HepG2 (cell line): ENCODE measurements at places on chromosomes 1 and 21. TPM values are rescaled to one million over a fixed set of nuclear protein-coding genes. Genes with fewer than 3 reads are reported as not detected.
A peak's percentile ranks its signal among the peaks of the same experiment; 100 is the strongest.

DNA sequence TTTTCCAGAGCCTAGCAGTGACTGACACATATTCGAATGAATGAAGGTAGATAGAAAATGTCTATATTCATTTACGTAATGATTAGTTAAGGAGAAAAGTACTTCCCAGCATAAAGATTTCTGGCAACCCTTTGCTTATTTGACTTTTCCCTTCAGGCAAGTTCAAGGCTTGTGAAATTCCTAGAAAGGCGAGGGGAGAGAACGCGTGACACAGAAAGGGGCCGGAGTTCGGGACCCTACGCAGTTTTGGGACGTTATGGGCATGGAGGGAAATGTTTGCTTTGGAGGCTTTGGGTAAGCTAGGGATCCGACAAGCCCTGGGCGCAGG, 472 bp upstream of the USP25 start:
- no peak for DNase-seq

GRCh38 chr1:20551945-20552727, at the start of gene FAM43B:
Gene FAM43B, plus strand, starts transcription at chr1:20552573. Its CDS starts 401 bp downstream, at chr1:20552974.
- DNase-seq = peak; percentile 88

DNA sequence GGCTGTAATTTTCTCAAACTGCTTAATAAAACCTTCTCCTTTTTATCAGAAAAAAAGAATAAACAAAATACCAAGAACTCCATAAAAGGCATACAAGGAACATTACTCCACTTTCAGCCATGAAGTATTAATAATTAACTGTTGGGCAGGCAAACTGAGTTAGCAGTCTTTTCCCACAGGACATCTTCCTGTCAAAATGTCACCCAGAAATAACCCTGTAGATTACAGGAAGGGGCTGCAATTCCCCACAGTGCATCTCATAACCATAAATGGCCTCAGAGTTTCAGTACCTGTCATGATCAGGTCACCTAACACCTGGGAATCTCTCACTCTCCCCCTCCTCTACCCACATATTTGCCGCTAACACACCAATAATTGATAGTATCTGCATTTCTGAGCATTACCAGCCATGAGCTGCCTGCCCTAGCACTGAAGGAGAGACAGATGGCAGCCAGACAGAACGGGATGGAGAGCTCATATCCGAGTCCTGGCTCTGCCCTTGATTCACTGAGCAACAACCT, 475.0 kb downstream of the SMYD3 start:
- DNase-seq = peak; percentile 11

- no peak for DNase-seq
These were observed 470.5 kb upstream of the RGS18 start for GRCh38 chr1:191687721-191688120.

- no peak for DNase-seq
These were observed 18.6 kb upstream of the TMPRSS2 start for GRCh38 chr21:41526478-41527087.

- DNase-seq = no peak
These were observed 15.1 kb upstream of the THRAP3 start for GRCh38 chr1:36208978-36209703.

DNA sequence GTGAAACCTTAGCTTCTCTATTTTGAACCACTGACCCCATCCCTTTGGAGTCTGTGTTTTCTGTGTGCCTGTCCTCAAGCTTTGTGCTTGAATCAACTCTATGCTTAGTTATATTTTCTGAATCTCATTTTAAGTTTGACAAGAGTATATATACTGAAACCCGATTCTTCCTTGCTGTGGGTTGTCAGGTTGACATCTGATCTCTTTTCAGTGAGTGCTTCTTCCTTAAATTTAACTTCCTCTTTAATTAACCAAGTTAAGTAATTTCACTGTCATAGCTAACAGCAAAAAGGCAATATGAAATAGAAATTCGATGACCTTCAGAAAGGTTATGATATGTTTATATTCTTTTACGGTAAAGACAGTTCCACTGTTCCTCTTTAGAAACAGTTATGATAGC, 69.4 kb downstream of the C1orf21 start:
- no peak for DNase-seq

DNA sequence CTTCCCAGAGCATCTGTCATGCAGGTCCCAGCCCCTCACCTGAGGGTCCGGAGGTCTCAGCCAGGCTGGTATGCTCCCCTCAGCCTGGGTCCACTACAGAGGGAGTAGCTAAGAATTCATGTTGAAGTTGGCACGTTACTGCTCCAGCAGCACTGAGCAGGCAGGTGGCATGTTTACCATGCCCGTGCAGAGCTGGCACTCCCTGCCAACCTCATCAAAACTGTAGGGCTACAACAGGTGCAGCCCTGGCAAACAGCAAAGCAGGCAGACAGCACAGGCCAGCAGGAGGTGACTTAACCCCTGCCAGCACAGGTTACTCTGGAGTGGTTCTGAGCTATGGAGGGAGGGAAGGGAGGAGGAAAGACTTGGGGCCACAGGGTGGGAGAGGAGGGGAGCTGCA, 46.4 kb downstream of the NUAK2 start:
- no peak for DNase-seq

DNA sequence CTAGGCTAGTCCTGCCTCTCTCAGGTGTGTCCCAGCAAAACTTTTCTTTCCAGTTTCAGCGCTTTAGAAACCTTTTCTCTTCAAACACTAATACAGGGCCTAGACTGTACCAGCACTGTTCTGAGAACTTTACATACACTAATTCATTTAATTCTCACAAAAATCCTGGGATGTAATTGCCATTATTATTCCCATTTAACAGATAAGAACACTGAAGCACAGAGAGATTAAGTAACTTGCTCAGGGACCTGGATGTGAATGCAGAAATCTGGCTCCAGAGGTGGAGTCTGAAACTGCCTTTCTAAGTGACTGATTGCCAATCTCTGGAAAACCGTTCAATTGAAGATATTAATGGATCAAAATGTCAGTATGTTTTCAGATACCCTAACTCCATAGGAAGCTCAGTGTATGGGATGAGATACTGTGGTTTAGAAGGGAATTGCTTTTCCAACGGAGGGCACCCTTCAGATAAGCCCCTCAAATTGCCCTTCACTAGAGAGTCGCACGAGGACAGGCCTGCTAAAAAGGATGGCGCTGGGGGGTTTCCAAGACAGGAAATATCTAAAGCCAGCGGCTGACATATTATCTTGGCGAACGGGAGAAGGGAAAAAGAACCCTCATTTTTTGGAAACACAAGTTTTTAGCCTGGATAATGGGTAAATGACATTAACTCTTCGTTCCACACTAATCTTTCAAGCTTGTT, 698 bp upstream of the UCK2 start:
- no peak for DNase-seq

- no peak for DNase-seq
These were observed 227.1 kb upstream of the MAP1LC3C start for GRCh38 chr1:242225767-242226573.

- no peak for DNase-seq
These were observed 111.8 kb downstream of the PTBP2 start for GRCh38 chr1:96833376-96833775.

DNA sequence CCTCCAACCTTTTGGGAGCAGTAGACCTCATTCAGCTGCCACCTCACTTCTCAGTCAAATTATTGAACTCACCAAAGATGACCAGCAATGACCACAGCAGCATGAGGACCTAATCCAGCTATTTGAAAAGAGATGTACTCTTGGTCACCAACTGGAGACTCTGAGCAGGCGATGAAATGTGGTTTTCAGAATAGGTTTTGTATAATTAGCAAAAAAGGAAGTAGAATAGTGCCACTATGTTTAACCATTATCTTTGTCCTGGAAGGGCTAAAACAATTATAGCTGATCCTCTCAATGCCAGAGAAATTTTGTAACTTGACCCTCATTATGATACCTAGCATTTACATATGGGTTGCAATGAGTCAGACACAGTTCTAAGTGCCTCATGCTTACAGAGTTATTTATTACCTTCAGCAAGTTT, at the start of gene FCRL2:
Gene FCRL2 (minus strand): TSS at position 162 of the 421 bp plus-strand sequence. CDS start 59 bp downstream, at position 103.
- DNase-seq = no peak

DNA sequence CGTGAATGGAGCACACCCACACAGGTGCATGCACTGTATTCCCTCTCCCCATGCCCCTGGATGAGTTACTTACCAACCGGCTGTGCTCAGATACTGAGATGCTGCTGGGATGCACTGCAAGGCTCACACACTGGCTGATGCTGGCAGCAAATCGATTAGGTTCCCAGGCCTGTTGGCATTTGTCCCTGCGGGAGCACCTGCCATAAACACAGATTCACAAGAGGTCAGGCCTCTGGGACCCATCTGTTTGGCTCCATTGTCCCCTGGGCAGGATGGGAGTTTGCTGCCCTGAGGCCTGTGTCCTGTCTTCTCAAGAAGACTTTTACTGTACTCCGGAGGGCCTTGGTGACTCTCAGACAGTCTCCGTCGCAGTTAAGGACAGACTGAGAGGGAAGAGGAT, 145.4 kb downstream of the PLXNA2 start:
- no peak for DNase-seq

DNA sequence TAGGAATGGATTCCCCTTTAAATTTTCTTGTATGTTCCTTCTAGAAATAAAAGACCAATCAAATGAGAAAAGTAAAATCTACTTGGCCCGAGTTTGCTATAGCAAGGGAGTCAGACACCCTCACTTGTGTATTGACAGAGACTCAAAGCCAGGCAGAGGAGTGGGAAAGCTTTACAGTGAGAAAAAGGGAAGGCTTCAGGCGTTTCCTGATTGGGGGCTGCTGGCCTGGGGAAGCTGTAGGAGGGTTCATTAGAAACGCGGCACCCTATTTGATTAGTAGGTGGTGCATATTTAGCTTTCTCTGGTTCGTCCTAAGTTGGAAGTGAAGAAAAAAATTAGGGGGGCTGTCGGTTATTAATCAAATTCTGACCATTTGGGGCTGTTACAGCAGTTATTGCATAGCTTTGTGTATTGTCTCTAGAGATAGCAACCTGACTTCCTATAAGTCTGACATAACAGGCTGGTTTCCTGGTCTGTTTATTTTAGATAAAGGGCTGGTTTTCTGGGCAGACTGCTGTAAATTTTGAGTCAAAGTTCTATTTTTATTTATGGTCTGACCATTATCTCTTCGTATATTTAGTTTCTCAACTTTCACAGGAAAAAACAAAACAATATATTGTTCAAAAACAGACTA, 10.0 kb downstream of the SLC25A24 start:
- DNase-seq = no peak

GRCh38 chr1:204343802-204344201, 15.9 kb downstream of the PLEKHA6 start:
- DNase-seq = no peak

DNA sequence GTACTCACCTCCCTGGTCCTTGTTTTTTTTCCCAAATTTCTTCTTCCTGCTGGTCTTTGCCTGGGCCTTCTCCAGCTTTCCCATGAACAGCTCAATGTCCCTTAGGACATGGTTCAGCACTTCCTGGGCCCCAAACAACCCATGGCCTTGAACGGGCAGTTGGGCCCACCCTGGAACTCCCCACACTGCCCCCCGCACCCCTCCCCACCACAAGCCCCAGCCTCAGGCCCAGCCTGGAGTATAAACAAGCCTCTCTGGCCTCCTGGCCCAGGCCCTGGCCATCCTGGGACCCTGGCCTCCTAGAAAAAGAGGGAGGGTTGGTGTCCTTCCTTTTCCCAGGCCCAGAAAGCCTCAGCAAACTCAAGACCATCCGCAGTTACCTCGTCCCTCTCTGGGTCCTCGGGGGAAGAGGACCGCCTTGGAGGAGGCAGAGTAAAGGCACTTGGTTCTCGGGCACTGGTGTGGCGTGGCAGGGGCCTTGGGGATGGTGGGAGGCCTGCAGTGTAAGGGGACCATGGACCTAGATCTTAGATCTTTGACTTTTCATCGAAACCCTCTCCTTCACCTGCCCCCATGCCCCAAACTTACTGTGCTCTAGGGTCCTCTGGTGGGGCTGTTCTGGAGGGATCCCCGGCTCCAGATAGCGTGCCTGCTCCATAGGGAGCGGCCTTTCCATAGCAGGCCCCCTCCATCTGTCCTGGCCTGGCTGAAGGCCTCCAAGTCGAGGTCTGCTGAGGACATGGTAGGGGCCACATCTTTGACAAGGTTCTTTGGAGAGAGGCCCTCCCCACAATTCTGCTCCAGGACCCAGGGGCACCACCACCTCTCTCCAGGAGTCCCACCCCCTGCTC, 5.6 kb downstream of the EPS8L3 start:
- DNase-seq = no peak

DNA sequence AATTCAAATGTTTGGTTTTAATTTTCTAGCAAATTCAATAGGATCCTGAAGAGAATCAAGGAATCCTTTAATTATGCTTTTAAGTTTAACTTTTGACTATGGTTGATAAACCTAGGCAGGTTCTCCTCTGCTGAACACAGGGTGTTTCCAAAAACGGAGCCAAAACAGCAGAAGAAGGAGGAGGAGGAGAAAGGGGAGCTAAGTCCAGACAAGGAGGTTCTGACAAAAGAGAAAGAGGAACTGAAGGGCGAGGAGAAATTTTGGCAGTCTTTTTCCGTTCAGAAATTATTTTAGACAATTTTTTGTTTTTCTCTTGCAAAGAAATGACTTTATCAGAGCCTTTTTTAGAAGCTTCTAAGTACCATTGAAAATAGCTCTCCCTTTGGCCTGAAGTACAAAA, 33.2 kb upstream of the FNBP1L start:
- no peak for DNase-seq

DNA sequence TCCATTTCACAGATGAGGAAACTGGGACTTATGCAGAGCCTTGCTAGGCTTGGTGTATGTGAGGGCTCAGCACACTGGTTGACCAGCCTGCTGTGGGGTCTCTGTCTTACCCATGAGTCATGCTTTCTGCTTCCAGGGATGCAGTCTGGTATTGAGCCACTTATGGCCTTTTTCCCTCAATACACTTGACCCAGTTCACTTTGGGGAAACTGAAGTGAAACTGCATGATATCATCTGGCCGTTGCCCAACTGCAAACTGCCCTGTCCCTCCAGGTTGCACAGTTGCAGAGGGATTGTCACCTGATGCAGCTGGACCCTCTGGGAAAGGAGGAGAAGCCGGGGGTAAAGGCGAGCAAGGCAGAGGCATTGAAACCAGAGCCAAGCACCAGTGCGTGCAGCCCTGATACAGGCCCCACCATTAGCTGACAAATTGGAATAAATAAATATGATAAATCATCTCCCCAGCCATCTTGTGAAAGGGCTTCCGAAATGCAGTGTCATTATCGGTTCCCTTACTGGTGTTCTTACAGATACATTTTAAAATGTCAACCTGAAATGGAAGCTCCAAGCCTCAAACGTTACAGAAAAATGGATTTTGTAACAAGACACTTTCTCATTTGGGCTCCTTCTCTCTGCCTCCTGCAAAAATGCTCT, 39.3 kb upstream of the DUSP10 start:
- no peak for DNase-seq

GRCh38 chr1:47692196-47692595, 254.4 kb downstream of the FOXD2 start:
- DNase-seq = no peak

The CD101 gene
- total RNA-seq = 0.09 TPM in 1 of 2 replicates, not detected in the other

The ARHGEF10L gene
- total RNA-seq = 26.2 and 46.5 TPM in 2 replicates

The CHD5 gene
- 0.02 TPM in 1 of 2 replicates, not detected in the other for total RNA-seq

The C1orf185 gene
- total RNA-seq = not detected in 2 replicates

The VASH2 gene
- 0.74 and 1.00 TPM in 2 replicates for total RNA-seq

The CFHR2 gene
- not detected in 2 replicates for total RNA-seq

The PTTG1IP gene
- 89.4 and 161 TPM in 2 replicates for total RNA-seq

The RGS1 gene
- total RNA-seq = not detected in 2 replicates

The CHRNB2 gene
- total RNA-seq = 0.07 TPM in 1 of 2 replicates, not detected in the other

The GPR37L1 gene
- total RNA-seq = not detected in 2 replicates

The TRIM67 gene
- not detected in 2 replicates for total RNA-seq
